ENCODE measurements at places on chromosomes 12 and 14.

GRCh38 chr12:16492820-16493797 lies 112.9 kb downstream of the LMO3 start:
- DNase-seq: no peak

DNA sequence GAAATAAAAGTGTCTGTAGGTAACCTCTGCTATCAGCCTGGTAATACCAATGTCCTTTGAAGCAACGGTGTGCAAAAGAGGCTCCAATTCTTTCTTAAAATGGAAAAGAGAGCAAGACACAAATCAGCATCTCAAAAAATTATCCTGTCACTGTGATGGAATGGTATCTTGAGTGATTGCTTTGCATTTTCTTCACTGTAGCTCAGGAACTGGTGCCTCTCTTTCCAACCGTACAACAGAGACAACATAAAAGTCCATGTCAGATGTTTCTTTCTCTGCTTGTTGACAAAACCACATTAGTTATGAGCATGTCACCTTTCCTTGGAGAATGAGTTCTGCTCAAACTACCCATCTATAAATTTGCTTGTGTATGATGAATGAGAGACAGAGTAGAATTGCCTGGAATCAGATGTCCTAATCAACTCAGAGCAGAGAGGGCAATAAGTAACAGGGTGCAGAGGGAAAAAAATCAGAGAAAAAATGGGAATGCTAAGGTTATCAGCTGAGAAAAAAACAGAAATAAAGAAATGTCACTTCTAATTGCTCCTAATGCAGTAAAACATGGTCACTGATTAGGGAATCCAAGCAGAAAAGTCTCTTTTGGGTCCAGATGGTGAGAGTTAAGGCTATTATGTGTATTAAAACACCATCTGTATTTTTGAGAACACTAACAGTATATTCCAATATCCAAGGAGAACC lies 465.0 kb upstream of the ATP2B1 start:
- no peak for DNase-seq

- no peak for DNase-seq
These were observed 101.9 kb downstream of the SLC5A8 start for GRCh38 chr12:101108130-101108529.

GRCh38 chr12:107642240-107642639 lies 43.4 kb upstream of the PWP1 start:
- no peak for DNase-seq

DNA sequence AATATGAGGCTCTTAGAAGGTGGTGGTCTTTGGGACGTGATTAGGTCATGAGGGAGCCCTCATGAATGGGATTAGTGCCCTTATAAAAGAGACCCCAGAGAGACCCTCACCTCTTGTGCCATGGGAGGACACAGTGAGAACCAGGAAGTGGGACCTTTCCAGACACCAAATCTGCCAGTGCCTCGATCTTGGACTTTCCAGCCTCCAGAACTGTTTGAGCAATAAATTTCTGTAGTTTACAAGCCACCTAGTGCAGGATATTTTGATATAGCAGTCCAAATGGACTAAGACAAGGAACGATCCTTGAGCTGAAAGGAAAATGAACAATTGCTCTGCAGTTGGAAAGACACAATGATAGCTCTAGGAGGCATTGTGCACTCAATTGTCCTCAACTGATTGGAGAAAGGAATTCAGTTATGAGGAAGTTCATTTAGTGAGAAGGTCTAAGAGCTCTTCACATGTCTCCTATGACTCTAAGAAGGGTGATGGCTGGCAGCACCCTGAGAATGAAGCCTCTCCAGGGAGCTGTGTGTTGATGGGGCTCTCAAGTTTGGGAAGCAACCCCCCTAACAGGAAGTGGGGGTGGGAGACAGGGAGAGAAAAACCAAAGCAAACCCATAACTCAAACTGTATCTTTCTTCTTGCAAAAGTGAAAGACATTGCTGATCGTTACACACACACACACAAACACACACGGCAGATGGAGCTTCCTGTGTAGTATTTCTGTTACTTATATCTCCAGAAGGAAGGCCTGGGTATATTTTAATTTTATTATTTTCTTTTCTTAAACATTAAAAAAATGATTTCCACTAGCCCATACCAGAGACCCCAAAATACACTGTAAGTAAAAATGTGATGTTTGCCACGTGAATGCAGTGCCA lies 21.0 kb downstream of the CHST11 start:
- no peak for DNase-seq

- DNase-seq: no peak
These were observed 1.1 kb downstream of the GXYLT1 start for GRCh38 chr12:42143452-42144157.
